ENCODE measurements at places on chromosomes 6 and 20.

GRCh38 chr20:46638134-46638897 is 12.9 kb downstream of the SLC13A3 start:
- no peak for DNase-seq

- DNase-seq: no peak
These were observed 72.8 kb upstream of the CNR1 start for GRCh38 chr6:88238901-88239300.

DNA sequence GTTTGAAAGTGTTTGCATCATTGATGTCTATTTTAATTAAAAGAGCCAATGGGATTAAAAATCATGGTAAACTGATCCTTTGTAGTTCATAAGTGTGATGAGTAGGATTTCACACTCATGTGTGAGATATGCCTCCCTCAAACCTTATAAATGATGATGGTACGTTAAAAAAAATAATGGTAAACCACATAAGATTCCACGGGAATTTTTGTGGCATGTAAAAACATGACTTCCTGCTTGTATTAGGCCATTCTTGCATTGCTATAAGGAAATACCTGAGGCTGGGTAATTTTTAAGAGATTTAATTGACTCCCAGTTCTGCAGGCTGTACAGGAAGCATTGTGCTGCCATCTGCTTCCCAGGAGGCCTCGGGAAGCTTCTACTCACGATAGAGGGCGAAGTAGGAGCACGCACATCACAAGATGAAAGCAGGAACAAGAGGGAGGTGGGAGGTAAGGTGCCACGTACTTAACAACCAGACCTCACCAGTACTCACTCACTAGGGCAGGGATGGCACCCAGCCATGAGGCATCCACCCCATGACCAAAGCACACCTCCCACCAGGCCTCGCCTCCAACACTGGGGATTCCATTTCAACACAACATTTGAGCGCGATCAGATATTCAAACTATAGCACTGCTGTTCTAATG is 187.6 kb upstream of the QKI start:
- DNase-seq: no peak

- DNase-seq: no peak
These were observed 16.1 kb downstream of the GMEB2 start for GRCh38 chr20:63610581-63611435.

- no peak for DNase-seq
These were observed 30.8 kb downstream of the RSPO4 start for GRCh38 chr20:971346-971745.

- no peak for DNase-seq
These were observed 29.0 kb downstream of the APCDD1L start for GRCh38 chr20:58486207-58486606.

DNA sequence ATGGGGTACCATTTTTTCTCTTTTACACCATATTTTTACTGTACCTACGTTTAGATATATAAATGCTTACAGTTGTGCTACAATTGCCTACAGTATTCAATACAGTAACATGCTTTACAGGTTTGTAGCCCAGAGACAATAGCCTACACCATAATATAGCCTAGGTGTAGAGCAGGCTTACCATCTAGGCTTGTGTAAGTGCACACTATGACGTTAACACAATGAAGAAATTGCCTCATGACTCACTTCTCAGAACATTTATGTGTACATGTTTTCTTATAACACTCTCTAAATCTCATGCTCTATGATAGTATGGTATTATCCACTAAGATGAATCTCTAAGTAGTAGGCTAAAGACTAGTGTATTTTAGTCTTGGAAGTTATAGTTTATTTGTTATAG is 13.5 kb downstream of the GPR63 start:
- no peak for DNase-seq

- DNase-seq: no peak
These were observed 565.1 kb downstream of the C6orf118 start for GRCh38 chr6:164744301-164744700.

DNA sequence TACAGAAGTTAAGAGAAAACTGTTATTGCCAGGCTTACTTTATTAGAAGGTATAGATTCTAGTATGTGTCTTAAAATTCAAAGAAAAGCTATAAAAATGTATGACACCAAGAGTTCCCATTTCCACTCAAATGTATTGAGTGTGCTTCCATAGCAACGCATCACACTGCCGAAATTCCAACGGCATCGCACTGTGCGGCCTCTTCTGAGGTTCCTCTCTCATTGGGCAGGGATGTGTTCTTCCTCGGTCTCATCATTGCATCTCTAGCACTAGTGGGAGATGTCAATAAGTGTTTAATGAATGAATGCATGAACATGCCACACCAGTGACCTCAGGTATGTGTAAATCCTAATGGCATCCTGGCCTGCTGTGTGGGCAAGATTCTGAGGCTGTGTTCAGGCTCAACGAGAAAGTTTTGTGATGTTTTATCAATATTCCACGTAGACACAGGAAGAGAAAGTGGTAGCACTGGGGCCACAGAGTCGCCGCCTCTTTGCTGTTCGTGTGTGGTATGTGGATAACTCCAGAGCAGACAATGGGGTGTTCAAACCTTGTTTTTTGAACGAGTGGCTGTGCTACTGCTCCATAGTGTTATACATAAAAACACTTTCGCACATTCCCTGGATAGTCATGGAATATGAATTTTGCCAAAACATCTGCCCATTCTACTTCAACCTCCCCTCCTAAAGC is 171.6 kb downstream of the ADGB start:
- DNase-seq: no peak

DNA sequence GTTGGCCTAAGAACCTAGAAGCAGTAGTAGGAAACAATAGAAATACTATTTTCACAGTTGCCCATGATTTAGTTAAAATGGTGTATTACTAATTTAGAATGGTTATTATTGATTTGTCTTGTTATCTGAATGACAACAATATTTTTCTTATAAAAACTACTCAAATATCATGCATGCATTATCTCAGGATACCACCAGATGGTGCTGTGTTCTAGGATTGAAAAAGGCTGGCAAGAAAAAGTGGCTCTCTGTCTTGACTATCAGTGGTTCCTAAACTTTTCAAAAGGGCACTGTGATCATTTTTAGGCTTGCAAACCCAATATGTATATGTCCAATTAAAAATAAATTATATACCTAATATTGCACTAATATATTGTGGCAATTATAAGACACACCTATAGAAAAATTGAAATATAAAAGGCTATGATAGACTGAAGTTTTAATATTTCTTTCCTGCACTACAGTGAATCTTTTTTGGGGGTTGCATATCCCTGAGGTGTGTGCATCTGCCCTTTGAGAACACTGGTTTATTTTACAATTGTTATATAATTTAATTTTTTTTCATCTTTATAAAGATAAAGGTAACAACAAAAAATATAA is 131.7 kb upstream of the MLIP start:
- no peak for DNase-seq

DNA sequence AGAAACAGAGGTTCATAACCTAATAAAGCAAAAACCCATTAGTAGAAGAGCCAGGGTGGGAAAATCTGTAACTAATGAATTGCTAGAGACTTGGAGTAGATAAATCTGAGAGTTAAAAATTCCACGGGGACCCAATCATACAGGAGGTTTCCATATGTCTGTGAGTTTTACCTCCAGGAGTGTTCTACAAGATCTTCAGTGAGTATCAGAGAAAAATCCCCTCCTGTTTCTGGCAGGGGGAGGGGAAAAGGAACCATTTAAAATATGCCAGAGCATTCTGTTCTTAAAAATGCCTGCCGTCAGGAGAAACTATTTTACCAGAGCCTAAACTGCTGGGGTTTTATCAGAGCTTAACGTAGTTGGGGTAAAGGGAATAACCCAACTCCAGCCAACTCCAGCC is 54.0 kb upstream of the PLN start:
- DNase-seq: no peak

- no peak for DNase-seq
These were observed 275.9 kb downstream of the FOXC1 start for GRCh38 chr6:1885576-1886011.

- no peak for DNase-seq
These were observed 43.7 kb downstream of the APCDD1L start for GRCh38 chr20:58471193-58472164.

DNA sequence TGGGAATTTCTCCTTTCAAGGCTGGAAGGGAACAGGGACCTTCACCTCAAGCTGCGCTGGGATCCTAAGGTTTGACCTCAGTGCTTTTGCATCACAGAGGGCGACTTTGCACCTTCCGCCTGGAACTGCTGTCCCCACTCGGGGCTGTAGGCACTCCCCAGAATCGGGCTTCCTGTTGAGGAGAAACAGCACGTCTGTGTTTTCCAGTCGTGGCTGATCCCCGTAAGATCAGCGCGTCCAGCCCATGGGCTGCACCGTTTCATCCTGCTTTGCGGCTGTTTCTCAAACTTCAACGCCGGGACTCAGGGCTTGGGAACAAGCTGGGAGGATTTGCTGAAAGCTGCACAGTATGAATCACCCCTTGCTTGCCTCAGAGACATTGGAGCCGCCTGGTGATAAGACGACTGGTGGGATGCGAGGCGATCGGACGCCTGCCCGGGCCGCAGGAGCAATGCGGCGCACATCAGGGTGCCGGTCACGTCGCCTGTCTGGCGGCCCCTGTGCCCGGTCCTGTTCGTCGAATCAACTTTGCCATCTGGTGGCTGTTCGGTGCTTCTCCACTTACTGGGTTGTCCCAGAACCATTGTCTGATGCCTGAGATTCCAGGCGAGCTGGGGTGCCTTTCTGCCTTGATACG is 53.6 kb upstream of the FRMD1 start:
- no peak for DNase-seq

GRCh38 chr6:88167352-88167937 is 1.3 kb upstream of the CNR1 start:
- DNase-seq: no peak

- DNase-seq: no peak
These were observed 34.4 kb downstream of the NR2E1 start for GRCh38 chr6:108200186-108200585.

DNA sequence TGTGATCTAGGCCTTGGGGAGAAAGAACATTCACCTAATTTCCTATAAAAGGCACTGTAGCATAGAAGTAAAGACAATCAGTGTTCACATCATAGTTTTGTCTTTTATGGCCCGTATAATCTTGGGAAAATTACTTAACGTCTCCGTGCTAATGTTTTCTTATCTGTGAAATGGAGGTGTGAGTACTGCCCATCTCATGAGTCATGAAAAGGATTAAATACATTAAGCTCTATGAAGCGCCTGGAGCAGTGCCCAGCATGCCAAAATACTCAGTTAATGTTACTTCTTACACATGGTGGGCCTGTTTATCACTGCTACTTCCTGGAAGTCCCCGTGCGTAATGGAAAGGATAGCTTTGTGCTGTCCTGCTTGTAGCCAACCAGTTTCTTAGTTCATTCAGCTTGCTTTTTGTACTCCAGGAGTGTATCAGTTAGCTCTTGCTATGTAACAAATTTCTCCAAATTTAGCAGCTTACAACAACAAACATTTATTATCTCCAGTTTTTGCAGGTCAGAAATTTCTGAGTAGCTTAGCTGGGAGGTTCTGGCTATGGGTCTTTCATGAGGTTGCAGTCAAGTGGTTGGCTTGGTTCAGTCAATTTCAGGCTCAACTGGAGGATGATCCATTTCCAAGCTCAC is 103.6 kb upstream of the BMP2 start:
- DNase-seq: no peak
